HFF-Myc (cell line): ENCODE measurements at places on chromosomes 4 and X.

DNA sequence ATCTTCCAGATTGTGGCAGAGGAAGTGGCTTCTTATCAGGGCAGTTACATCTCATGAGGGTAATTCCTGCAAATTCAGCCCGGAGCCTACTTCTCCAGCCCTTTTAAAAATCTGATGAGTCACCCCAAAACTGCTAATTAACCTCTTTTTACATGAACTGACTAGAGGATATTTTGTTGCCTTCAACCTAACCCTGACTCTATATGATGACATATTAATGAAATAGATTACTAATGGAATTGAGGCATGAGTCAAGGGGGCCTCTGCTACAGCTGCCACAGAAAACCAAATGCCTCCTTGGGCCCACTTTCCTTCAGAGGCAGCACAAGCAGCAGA lies 72.5 kb downstream of the QRFPR start:
- DNase-seq, result no peak

DNA sequence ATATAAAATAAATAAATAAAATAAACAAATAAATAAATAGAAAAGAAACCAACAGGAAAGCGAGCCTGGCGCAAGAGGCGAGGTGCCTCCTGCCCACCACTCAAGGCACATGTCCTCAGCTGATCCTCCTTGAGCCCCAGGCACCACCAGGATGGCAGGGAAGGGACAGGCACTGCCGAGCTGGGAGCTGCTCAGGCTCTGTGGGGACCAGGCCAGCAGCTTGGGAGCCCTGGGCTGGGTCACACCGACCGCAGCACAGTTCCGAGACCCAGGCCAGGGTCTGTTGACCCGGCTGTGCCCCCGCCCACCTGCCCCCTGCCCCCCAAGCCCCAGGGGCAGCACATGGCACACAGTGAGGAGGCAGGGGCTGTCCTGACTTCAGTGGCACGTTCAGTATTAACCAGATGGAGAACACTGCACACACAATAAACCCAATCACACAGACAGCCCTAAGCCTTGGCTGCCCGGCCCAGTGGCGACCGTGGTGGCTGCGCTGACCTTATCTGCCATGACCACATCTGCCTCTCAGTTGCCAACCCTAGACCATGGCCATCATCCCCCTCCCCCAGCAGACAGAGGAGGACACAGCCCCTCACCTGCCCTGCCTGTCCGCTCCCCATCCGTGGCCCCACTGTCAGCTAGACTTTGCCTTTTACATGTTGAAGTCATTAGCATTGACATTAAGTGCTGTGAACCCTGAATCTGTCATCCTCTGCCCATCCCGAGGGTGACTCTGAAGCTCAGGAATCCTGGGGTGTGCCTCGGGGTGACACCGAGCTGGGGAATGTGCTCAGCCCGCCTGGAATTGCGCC lies 2.9 kb upstream of the TREX2 start:
- DNase-seq, result no peak

DNA sequence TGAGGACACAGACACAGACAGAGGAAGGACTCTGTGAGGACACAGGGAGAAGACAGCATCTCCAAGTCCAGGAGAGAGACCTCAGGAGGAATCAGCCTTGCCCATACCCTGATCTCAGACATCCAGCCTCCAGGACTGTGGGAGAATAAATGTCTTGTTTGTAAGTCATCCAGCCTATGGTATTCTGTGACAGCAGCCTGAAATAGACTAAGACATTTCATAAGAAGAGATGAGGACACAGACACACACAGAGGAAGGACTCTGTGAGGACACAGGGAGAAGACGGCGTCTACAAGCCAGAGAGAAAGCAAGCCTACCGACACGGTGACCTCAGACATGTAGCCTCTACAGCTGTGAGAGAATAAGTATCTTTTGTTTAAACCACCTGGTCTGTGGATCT lies 112.1 kb downstream of the DHRSX start:
- no peak for DNase-seq

DNA sequence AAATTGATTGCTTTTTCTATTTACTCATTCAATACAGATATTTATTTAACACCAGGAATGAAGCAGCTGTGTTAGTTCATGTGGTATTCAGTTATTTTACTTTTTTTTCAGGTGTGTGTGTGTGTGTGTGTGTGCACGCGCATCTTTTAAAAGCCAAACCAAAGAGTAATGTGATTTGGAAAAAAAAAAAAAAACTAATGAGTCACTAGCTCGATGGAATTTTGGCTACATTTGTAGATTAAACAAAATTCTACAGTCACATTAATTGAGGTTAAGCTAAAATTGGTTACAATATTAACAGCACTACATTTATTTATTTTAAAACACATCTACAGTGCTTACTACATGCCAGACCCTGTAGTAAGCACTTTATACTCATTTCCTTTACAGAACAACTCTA lies 66.8 kb downstream of the HHIP start:
- DNase-seq, result no peak

DNA sequence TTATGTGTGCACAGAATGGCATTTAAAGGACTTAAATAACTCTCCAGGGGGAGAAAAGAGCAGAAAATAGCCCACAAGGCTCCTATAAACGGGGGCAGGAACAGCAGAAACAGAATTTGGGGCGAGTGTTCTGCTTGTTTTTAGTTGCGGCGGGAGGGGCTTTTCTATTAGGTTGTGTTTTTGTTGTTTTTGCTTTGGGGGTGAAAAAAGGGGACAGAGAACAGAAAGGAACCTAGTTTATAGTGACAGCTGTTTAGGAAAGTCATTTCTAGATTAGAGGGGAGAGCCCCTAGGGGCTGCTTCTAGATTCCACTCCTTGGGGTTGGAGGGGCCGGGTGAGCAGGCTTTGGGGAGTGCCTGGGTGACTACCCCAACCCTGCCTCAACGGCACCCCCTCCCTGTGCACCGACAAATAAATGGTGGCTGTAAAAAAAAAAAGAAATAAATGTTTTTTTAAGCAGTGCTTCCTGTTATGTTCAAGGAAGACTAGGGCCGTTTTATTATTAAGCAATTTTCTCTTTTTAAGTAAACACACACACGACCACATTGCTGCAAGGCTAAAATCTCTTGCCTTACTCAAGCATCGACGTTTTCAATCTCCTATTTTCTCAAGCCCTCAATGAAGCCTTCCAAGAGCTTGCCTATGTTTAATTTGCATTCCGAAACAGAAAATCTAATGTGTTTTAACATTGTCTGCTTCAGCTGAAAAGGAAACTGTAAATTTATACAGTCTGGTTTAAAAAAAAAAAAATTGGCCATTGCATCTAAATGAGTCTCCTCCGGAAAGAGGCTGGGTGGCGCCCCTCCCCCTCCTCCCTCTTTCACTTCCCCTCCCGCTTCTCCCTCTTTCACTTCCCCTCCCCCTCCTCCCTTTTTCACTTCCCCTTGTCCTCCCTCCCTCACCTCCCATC lies 123.3 kb upstream of the TBL1X start:
- DNase-seq, result no peak
